ENCODE measurements at places on chromosomes 5 and 9.

- no peak for DNase-seq
These were observed 39.0 kb upstream of the TMEM250 start for GRCh38 chr9:136157477-136158265.

GRCh38 chr5:82156874-82157273, 121.3 kb downstream of the RPS23 start:
- DNase-seq, result no peak

DNA sequence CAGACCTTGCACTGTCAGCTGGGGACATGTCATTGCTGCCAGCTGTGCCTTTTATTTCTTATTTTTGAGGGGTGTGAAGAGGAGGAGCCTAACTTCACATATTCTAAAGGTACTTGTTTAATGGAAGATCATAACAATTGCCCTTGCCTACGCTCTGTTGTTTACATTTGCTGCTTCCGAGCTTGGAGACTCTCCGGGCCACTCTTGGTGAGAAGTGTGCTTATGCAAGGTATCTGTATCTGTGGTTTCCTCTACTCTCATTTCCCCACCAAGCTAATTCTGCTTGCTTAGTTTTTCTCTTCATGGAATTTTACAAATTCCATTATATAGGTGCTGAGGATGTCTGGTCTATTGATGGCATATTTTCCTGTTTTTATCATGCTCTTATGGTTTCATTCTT, 105.3 kb downstream of the RASGRF2 start:
- no peak for DNase-seq

DNA sequence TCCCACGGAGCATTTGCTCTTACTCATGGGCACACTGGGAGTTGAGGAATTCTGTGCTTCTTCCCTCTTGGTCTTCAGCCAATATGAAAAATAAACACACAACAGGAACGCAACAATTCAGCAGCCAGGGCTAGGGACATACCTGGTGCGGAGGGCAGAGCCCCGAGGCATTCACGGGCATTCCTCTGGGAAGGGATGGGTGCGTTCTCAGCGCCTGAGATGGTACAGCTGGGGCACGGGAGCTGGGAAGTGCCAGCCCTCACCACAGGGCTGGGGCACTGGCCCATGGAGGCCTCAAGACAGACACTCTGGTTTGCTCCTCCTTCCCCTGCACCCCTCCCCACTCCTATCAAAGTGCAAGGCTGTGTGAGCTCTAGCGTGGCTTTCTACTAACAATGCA, 2.1 kb downstream of the SLC6A3 start:
- no peak for DNase-seq

DNA sequence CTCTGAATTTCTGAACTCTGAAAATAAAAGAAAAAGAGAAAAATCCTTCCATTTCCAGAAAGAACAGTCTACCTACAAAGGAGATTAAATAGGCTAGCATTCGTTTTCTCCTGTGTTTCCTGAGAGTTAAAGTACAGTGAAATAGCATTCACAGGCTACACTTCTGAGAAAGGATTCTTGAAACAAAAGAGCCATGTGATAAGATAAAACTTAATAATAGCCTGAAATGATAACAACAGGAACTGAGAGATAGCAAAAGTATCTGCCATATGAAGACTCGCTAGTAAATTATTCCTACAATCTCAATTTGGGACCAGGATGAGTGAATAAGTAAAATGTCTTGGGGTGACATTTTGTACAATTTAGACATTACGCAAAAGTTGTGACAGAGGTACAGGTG, 62.4 kb downstream of the FBN2 start:
- no peak for DNase-seq

GRCh38 chr9:34328500-34328986, 525 bp downstream of the KIF24 start:
- no peak for DNase-seq

- peak; percentile 60 for DNase-seq
These were observed 716 bp downstream of the PROB1 start for GRCh38 chr5:139394123-139394653.

DNA sequence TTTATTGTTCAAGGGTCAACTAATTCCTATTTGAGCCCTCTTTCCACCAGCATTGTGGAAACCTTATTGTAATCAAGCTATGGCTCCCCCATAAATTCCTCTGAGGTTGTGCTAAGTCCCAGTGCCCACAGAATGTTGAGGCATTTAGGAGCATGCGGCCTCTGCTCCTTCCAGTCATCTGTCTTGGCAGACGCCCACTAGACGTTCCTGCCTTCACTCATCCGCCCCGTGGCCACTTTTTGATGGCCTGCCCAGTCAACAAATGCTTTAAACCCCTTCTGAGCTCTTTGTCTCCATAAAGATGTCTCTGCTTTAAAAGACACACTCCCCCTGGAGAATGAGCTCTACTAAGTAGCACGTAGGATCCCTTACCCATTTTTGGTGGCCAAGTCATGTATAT, 104.7 kb downstream of the GAS1 start:
- DNase-seq, result no peak

DNA sequence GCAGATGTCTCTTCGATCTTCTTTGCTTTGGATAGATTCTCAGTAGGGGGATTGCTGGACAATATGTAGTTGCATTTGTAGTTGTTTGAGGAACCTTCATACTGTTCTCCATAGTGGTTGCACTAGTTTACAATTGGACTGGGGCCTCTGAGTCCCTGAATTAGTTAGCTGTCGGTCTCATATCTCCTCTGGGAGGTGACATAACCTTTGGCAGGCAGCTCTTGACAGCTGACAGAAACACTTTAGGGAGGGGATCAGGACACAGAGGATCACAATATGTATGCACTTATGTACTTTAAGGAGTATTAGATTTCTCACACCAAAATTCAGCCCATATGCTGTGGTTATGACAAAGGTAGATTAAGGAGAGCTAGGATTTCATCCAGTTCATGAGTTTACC, 1279.9 kb upstream of the DMAC1 start:
- DNase-seq, result no peak

GRCh38 chr5:19175776-19176570, 812.0 kb downstream of the CDH18 start:
- DNase-seq, result no peak

GRCh38 chr9:100525563-100525962, 52.3 kb upstream of the CAVIN4 start:
- DNase-seq, result no peak

DNA sequence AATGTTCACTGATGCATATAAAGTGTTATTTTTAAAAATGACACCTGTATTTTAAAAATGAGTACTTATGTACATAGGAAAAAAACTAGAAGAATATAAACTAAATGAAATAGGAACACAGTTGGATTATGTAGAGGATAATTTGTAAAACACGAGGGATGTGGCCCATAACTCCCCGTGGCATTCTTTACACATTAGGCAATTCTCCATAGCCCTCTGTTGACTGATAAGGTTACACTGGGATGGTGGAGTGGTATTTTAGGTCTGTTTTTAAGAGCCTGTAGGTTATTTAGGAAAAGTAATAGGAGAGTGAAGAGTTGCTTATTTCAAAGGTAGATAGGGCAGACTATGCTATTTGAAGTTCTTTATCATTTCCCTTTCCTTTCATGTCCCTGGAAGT, 1.8 kb downstream of the CAVIN4 start:
- DNase-seq, result no peak

DNA sequence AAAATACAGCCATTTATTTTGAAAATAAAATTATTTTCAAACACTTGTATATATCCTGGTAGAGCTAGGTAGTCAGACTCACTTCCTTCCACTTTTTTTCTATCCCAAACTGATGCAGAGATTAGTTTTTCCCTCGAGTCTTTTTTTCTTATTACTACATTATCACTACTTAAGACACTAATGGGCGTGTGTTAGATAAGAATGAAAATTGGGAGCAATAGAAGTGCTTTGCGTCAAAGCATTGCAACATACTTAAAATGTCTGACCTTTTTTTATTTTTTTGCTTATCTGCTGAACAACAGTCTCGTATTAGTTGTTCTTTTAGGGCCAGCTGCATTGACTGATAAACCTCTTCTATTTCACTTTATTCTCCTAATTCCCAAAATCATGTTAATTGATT, 1278.7 kb downstream of the CDH12 start:
- no peak for DNase-seq

- DNase-seq, result peak; percentile 50
These were observed at the start of gene P4HA2 for GRCh38 chr5:132227485-132228240. Gene P4HA2 (minus strand): TSS chr5:132227853. CDS start chr5:132218626, 9,227 bp downstream.

Measured in stimulated activated CD8-positive, alpha-beta memory T cell treated with anti-CD3 and anti-CD28 coated beads, Interleukin-15, amount 100 ng/mL, for 48 hours (primary cell).